ENCODE measurements at places on chromosomes 2 and 18. TPM values are rescaled to one million over a fixed set of nuclear protein-coding genes. Genes with fewer than 3 reads are reported as not detected.

AGXT gene
- not detected for total RNA-seq

DNA sequence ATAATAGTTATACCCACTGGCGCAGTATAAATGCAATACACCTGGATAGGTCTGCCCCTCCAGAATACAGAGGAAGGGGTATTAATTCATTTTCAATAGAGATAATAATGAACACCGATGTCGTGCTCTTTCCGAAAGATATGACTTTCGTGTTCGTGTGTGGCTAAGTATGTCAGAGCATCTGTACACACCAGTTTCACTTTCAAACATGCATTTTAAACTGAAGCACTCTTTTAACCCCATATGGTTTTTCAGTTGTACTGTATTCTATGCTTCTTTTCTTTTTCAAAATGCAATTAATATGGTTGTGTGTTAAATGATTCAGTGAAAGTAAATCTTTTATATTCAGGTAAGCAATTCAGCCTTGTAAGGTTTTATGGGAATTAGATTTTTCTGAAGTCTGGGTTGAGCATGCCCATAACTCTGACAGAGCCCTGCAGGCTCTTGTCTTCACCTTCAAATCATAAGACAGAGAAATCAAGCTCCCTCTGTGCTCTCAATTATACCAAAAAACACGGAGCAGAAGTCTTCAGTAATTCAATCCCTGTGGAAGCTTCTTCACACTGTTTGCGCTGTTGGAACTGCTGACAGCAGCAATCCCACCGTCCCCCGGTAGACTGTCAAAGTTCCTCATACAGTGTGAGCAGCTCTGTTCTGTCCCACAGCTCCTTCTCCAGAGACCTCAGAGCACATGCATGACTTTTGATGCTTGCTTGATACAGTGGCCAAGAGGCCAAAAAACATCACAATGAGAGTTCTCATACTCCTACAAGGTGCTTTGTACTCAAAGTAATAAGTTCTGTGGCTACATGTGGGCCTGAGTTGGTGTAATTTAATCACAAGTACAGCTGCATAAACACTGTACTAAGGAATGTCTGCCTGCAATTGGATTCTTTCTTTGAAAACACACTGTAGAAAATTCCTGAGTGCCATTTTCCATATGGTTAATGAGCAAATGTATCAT lies 186.8 kb downstream of the ZNF521 start:
- DNase-seq, result no peak

DNA sequence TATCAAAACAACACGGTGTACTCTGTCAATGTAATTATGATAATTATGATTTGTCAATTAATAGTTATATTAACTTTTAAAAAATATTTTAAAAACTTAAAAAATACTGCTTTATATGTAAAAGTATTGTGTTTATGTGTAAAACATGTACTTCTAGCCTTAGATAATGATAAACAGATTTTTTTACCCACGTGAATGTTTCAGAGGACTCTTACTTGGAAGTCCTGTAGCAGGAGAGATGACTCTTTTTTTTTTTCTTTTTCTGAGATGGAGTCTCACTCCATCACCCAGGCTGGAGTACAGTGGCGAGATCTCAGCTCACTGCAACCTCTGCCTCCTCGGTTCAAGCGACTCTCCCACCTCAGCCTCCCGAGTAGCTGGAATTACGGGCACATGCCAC lies 6.2 kb upstream of the MTCL1 start:
- no peak for DNase-seq

ANKRD62 gene
- not detected for total RNA-seq

- DNase-seq, result no peak
Measured at GRCh38 chr2:234579231-234579962, 82.5 kb upstream of the ARL4C start.

DNA sequence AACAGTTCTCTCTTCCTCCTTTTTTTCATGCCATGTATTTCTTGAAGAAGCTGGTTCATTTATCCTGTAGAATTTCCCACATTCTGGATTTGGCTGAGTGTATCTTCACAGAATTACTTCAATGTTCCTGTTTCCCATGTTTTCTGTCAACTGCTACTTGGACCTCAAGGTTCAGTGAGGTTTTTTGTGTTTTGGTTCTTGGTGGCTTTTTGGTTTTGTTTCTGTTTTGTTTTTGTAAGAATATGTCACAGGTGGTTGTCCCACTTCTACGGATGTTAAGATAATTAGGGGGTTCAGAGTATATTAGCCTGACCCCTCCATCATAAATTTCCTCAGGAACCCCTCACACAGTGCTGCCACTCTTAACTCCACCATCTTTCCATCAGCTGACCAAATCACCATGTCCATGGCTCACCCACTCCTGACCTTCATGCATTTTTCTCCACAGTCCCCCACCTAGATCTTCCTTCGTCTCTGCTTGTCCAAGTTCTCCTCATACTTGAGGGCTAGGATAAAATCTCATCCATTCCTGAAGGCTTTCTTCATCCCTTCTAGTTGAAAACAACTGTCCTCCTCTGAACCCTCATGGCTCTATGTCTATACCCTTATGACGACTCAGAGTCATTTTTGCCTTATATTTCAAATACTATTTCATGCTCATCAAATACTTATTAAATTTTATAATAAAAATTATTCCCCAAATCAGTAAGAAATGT lies 40.4 kb downstream of the PLEKHM3 start:
- DNase-seq, result no peak

Measured in epithelial cell of proximal tubule (primary cell).